ENCODE measurements at places on chromosomes 7 and 10.

DNA sequence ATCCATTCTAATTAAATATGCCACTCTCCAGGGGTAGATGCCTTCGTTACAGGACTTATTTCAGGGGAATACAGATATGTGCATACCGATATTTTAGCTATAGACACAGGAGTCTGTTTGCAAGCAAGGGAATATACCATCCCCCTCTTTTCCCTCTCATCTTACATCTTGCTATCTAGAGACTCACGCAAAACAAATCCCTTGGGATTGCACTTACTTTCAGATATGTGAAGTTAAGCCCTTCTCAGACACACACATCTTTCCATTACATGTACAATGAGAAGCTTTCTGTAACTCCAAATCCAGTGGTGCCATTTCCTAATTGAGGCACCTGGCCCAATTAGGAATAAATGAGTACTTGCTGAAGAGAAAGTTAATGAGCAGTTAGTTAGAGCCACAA is 250.4 kb upstream of the FZD8 start:
- no peaks in the 10 kb centered on the region for H3K36me3 ChIP-seq
- no peak overlapping the region for H3K4me3 ChIP-seq
- no peaks in the 10 kb centered on the region for H3K27me3 ChIP-seq
- no peak overlapping the region for H3K27ac ChIP-seq
- no peaks in the 10 kb centered on the region for H3K4me1 ChIP-seq

GRCh38 chr7:115060095-115060870 is 138.4 kb downstream of the MDFIC start:
- H3K4me1 ChIP-seq = no peaks in the 10 kb centered on the region
- no peak overlapping the region for H3K27ac ChIP-seq
- H3K36me3 ChIP-seq = no peaks in the 10 kb centered on the region
- no peak overlapping the region for H3K4me3 ChIP-seq
- H3K27me3 ChIP-seq = no peaks in the 10 kb centered on the region
- DNase-seq = no peak

DNA sequence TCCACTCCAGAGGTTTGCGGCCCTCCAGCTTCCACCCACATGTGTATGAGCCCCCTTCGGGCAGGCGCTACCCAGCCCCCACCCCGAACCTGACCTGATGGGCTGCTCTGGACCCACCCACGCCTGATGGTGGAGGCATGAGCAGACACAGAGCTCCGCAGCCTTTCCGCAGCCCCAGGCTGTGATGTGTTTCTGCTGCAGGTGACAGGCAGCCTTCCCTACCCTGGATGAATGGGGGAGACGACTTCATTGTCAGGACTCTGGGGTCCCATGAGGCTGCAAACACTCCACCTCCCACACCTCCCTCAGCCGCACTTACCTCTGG is 61.2 kb downstream of the OAT start:
- peaks cover 2% of the 10 kb centered on the region for H3K4me1 ChIP-seq
- H3K36me3 ChIP-seq = no peaks in the 10 kb centered on the region
- H3K4me3 ChIP-seq = no peak overlapping the region

GRCh38 chr7:7438851-7439250 is 96.8 kb downstream of the COL28A1 start:
- H3K27ac ChIP-seq = no peak overlapping the region
- peak; percentile 65 for DNase-seq
- H3K27me3 ChIP-seq = no peaks in the 10 kb centered on the region
- no peak overlapping the region for H3K4me3 ChIP-seq

DNA sequence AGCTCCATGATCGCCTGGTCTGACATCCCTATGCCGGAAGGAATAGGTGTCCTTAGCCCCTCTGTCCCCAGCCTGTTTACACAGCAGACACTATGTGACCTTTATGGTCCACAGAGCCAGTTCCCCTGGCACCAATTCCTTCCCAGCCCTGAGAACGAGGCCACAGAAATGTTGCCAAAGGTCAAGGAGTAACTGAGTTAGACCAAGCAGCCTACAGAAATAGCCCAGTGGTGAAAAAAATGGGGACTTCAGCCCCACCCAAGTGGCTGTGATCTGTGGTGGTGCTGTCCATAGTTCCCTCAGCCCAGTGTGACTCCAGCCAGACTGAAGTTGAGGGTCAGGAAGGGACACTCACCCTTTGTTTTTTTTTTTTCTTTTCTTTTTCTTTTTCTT is 2.5 kb downstream of the PGAM2 start:
- no peak for DNase-seq
- no peak overlapping the region for H3K4me3 ChIP-seq
- no peaks in the 10 kb centered on the region for H3K27me3 ChIP-seq
- peaks cover 4% of the 10 kb centered on the region for H3K4me1 ChIP-seq

- H3K27me3 ChIP-seq = no peaks in the 10 kb centered on the region
- peaks cover 4% of the 10 kb centered on the region for H3K4me1 ChIP-seq
- no peak overlapping the region for H3K4me3 ChIP-seq
- no peak overlapping the region for H3K27ac ChIP-seq
- H3K36me3 ChIP-seq = no peaks in the 10 kb centered on the region
Observed at GRCh38 chr10:125068406-125068805, 92.0 kb downstream of the CTBP2 start.
